ENCODE measurements at places on chromosomes 12 and 14.

- DNase-seq: no peak
Measured at GRCh38 chr14:100893228-100893601, 10.3 kb downstream of the RTL1 start.

DNA sequence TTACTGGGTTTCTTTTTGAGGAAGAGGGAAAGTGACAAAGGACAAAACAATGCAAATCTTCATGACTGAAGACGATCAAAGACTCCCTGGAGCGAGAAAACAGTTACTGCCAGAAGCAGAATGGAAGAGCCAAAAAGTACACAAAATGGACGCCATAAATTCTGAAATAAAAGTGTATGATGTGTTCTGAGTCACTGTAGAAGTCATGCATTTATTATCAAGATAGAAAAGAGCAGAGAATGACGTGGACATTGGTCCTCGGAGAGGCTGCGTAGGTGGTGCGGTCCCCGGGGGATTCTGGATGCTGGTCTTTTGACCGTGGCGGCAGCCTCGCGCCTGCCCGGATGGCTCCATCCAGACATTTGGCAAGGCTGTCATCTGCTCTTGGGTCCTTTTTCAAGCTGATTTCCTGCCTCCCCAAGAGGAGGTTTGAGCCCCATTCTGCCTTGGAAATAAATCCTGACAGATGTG, 52.8 kb downstream of the C14orf132 start:
- no peak for DNase-seq

DNA sequence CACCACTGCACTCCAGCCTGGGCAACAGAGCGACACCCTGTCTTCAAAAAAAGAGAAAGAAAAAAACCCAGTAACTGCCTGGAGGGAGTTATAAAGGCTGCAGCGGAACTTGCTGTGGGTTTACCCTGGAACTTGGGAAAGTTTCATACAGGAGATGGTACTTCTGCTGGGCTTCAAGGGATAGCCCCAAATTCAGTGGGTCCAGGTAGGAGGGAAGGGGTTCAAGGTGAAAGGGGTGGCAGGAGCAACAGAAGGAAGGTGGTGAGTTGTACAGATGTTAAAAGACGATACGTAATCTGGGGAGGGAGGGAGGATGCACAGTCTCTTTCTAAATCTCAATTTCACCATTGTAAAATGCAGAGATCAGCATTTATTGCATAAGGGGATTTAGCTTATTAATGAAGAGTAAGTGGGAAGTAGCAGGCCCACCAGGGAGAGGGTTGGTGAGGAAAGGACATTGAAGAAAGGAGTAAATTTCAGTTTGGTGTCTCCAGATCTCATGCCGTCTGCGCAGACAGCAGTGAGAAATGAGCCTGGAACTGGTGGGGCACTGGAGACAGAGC, 8.5 kb upstream of the GAS2L3 start:
- no peak for DNase-seq

DNA sequence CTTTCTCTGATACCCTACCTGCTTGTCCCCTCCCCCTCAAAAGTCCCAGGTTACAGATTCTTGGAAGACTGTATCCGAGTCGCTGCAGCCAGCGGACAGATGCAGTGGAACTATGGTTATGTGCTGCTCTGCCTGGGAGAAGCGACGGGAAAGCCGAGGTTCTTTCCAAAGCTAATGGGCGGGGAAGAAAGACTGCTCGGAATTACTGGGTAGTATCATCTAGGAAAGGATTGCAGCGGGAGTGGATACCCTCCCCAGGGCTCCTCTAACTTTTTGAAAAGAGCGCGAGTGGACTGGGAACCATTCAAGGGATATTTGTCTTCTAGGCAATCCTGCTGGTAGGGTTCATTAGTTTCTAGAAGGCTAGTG, 1.4 kb downstream of the PTHLH start:
- DNase-seq: no peak

- DNase-seq: no peak
Measured at GRCh38 chr12:70006619-70006973, 181.6 kb downstream of the MYRFL start.

DNA sequence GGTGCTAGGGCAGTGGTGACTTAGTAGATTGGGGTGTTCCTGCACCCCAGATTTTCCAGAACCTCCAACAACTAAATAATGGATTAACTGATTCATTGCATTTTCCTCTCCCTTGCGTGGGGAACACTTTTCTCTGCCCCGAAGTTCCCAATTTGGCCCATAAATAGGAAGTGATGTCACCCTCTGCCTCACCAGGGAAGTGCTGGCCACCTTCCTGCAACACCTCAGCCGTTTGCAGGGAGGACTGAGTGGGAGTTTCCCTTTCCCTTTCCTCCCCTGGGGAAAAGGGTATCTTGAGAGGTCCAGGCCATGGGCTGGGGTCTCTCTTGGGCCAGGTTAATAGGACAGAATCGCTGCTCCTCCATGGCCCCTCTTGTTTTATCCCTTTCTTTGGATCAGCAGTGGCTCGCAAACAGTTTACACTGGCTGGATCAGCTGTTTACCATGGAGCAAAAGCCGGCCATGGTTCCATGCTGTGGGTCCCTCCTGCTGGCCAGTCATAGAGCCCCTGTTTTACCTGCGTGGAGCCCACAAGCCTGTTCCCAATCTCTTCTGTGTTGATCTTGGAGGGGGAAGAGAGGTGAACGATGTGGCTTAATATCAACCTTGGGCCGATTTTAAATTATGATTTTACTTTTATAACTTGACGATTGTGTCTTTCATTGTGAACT, 91.6 kb upstream of the VRK1 start:
- no peak for DNase-seq

DNA sequence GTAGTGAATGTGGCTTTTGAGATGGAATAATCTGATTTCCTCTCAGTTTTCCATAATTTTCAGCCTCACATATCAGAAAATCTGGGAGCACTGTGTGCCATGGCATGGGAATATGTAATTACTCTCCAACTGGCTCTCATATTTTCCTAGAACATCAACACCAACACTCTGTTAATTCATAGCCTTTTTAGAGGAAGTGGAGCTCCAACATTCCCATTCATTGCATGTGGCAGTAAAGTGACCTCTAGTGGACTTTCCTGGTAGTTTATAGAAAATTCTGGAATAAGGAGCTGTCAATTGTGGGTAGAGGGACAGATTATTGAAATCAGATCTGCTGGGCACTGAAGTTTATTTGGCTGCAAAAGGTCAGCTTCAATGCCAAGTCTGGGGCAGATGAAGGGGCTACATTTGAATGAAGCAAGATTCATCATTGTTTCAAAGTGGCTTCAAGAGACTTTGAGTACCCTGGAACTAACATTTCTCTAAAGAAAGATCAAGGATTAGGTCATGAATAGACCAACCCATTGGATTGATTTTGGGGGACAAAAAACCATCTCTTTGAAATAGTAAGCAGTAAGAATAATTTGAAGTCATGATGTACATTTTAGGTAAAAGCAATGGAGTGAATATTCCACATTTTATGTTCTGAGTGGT, 23.6 kb upstream of the USP44 start:
- no peak for DNase-seq

DNA sequence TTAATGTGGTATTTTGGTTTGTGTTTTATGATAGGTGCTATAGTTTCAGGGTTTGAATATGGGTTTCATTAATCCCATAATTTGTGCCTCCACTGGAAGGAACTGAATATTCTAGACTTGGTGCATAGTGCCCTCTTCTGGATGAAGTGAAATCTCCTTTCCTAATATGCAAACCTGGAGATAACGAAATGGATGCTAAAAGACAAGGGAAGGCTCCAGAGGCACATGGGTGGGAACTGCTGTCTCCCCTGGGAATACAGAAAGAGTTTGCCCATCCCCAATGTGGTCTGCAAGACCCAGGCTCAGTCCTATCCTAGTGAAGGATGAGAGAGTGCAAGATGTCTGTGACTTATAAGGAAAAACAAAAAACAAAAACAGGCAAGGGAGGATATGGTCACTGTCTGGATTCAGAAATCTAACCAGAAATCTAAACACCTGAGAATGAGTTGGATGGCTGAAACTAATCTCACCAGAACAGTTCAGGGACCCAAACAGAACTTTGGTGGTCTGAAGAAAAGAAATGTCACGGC, 142.3 kb upstream of the TMPO start:
- no peak for DNase-seq

All from stimulated activated CD4-positive, alpha-beta T cell treated with anti-CD3 and anti-CD28 coated beads, Interleukin-1b, Interleukin-23, amount 100 ng/mL, for 1 hour (primary cell).